Choroid plexus epithelial cell (primary cell): ENCODE measurements at places on chromosomes 13 and 19.

GRCh38 chr19:21568816-21569493 lies 63.6 kb downstream of the ZNF429 start:
- DNase-seq = peak; percentile 56

DNA sequence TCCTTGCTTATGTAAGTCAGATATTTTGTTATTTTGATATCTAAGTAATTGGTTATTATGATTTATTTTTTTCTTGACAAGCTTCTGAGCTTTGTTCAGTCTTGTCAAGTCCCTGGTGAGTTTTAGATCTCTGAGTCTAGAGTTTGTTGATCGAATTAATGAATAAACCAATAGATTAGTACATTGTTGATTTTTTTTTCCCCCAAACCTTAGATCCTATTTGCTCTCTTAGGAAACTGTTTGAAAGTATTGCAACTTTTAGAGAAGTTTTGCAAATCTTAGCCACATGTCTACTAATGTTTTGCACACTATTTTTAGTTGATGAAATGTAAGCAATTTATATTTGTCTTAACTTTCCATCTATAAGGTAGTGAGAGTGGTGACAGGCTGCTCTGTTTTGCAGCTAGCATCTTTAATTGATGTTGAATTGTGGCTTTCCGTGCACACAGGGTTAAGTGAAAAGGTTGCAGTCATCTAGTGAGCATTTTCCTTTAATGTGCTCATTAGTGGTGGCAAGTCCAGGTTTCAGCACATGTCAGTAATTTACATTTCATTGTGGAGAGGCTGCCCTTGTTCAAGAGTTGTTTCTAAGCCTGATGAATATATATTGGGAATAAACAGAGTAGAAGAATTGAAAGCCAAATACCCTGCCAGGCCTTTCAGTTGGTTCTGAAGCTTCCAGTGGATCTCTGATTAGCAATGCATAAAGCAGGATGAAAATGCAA lies 86.3 kb downstream of the PCCA start:
- DNase-seq = no peak

DNA sequence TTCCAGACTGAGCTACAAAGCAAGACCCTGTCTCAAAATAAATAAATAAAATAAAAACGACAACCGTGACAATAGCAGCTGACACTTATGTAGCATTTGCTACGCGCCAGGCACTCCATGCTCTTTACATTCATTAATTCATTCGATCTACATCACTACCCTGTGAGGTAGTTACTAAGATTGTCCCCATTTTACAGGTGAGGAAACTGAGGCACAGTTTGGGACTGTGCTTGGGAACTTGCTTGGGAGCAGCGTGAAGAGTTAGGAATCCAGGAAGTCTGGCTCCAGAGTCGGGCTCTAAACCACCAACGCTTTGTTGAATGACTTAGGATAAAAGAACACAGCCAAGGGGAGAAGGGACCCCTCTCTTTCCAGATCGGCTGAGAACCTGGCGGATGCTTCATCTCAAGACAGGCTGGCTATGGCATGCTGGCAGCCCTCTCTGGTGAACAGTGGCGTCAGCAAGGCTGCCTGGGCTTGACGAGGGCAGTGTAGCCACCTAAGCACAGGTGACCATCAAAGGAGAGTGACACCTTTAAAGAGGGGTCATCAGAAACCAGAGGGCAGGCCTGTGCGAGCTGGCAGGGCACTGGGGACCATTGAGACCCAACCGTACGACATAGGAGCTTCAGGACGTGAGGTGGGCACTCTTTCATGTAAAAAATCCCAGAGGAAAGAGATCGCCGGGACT lies 591 bp downstream of the DOHH start:
- no peak for DNase-seq

DNA sequence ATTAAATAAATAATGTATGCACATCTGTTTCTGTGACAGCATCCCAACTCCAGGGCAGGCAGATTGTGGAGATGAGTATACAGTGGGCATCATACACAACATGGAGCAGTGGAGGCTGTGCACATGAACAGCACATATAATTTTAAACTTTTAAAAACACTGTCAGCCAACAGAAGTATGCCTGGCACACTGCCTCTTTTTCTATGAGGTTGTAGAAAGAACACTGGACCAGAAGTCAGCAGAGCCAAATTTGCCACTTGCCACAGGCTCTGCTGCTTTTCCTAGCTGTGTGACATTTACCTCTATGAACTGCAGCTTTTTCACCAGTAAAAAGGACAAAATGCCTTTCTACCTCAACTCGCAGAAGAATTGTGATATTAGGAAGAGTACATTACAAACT lies 118.7 kb downstream of the FRY start:
- DNase-seq = peak; percentile 34

DNA sequence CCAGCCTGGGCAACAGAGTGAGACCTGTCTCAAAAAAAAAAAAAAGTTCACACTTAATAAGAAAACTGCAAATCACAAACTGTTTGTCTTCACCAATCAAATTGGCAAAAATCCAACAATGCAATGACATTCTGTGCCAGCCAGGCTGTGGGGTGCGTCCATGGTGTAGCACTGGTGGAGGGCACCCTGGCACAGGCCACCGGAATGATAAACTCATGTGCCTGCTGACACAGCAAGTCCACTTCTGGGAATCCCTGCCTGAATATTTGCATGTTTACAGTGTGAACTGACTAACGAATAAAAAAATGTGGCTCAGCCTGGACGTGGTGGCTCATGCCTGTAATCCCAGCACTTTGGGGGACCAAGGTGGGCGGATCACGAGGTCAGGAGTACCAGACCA lies 1.6 kb upstream of the LRRC25 start:
- peak; percentile 63 for DNase-seq

DNA sequence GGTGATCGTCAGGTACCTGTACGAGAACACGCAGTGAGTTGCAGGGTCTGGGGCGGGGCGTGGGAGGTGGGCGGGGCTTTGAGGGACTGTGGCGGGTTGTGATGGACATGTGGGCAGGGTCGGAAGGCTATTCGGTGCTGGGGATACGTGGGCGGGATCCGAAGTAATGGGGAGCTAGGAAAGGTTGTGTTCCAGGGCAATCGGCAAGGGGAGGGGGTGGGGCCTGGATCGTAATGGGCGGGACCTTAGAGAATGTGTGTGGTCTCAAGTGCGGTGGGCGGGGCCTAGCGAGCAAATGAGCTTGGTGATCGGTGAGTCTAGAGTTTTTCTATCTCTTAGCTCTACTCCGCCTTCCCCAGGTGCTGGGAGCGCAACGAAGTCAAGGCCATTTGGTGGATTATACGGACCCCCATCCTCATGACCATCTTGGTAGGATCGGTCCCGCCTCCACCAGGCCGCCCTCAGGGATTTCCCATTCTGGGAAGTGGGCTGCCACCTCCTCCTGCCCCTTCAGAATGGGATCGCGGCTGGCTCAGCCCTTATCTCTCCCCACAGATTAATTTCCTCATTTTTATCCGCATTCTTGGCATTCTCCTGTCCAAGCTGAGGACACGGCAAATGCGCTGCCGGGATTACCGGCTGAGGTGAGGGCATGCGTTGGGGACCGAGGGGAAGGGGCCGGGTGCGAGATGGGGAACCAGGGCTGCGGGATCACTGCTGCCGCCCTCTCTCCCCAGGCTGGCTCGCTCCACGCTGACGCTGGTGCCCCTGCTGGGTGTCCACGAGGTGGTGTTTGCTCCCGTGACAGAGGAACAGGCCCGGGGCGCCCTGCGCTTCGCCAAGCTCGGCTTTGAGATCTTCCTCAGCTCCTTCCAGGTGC lies 9.6 kb downstream of the GIPR start:
- peak; percentile 96 for DNase-seq

- peak; percentile 8 for DNase-seq
These were observed 194.0 kb upstream of the NBEA start for GRCh38 chr13:34748073-34748472.

- no peak for DNase-seq
These were observed 25.3 kb upstream of the HOMER3 start for GRCh38 chr19:18966307-18966706.

DNA sequence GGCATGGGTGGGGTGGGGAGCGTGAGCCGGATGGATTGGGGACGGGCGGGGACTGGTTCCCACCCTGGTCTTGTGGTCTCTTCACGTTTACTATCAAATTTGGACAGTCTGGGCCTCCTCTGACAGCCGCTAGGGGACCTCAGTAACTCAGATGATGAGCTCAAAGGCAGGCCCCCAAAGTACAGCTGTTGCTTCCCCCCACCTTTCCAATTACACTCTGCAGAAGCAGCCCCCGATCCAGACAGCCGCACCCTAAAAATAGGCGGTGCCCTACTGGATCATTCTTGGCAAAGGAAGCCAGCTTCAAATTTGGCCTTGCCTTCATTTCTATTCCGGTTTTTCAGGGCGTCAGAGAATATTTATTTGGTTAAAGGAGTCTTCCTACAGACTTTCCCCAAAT lies 1.9 kb upstream of the FOXO1 start:
- no peak for DNase-seq

DNA sequence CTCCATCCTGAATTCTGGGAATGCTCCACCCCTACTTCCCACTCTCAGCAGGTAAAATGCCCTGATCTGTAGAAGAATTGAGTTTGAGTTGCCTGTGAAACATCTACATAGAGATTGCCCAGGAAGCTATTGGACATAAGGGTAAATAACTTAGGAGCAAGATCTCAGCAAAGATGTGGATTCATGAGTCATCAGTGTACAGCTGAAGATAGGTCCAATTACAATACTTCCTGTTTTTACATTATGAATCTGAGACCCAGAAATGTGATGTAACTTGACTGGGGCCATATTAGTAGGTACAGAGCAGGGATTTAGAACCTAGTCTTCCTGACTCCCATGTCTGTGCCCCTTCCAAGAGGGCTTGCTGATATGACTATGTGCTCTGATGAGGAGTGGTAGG lies 79.4 kb upstream of the FNDC3A start:
- DNase-seq = peak; percentile 87

DNA sequence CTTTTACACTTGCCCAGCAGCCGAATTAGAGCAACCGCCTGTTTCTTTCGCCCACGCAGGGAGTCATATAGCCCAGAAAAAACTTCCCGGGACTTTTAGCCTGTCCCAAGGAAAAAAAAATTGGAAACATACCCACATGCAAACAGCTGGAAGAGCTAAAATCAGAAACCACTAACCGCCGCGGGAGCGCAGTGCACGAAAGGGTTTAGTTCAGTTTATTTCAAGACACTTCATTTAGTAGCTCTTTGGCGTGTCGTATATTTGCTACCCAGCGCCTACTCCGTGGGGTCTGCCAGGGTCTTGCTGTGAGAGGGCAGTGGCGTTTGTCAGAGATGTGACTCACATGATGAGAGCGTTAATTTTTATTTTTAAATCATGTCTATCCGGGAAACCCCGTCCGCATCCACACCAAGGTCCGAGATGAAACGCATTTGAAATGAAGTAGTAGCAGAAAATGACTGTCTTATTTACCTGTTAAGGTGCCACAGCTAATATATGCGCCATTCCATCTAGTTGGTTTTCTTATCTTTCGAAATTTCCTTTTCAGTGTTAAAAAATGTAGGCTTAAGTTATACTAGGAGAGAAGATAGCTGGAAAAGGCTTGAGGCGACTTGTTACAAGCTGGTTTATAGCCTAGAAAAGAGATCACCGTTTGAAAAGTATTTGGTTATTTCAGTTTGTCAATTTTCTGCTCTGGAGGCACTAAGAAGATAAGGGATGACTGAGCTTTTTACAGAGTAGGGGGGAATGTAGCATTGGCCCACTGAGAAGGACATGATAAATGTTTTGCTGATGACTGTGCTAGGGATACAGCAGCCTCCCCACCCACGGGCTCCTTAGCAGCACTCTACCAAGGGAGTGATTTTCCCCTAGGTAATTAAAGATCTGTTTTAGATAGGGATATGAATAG lies 1.7 kb downstream of the KLF5 start:
- DNase-seq = peak; percentile 55

DNA sequence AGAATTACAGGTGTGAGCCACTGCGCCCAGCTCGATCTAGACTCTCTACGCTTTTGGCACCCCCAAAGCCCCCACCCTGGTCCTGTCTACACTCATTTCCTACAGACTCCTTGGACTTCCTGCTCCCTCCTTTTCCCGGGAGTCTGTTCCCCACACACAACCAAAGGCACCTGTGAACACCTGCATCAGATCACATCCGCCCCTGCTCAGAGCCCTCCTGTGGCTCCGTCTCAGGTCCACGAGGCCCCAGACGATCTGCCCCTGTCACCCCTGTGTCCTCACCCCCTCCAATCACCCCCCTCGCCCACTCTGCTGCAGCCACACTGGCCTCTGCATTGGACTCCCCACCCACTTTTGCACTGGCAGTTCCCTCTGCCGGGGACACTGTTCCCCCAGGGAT lies 12.4 kb upstream of the PAK4 start:
- DNase-seq = no peak

DNA sequence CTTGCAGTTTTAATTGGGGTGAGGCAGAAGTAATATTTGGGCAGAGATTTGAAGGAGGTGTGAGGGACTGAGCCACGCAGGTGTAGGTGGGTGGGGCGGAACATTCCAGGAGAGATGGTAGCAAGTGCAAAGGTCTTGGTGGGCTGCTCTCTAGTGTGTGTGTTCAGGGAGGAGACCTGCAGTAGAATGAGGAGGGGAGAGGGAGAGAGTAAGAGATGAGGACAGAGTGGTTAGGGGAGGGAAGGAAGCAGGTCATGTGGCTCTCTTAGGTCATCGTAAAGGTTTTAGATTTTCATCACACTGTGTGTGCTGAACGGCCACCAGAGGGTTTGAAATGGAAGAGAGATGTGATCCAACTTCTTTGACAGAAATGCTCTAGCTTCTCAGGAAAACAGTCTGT lies 33.5 kb downstream of the WASF3 start:
- no peak for DNase-seq

DNA sequence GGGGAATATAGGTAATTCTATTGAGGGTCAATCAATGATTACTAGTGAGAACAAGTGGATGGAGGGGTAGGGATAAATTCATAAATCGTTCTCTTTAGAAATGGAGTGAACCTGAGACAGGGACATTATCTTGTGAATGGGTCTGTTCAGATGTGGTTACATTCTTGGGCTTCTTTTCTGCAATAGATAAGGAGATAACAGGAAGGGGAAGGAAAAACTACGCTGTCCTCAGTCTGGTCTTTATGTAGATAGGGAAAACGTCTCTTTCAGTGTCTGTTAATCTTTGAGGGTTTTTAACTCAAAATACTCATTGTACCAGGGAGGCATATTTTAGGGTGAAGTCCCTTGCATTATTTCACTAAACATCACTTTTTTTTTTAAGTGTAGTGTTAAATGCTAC lies 266.7 kb upstream of the MAB21L1 start:
- no peak for DNase-seq
